ENCODE measurements at places on chromosomes 3 and 15.

- no peak for DNase-seq
Measured at GRCh38 chr3:168168743-168169142, 73.0 kb upstream of the GOLIM4 start.

DNA sequence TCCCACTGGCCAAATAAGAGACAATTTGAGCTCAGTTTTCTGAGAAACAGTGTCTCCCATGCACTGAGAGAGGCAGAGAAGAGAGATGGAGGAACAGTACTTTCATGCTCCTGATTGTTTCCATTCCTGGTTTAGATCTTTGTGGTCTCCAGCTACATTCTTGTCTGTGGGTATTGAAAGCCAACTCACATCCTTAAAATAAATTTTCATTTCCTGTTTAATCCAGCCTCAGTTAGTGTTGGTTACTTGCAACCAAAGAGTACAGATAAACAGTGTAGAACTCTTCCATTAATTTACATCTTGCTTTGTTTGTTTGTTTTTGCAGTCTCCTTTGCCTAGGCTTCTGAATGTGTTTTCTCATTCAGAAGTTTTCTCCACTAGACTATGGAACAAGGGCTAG, 123.7 kb upstream of the CLSTN2 start:
- no peak for DNase-seq

- no peak for DNase-seq
Measured at GRCh38 chr3:52739730-52740129, 31.0 kb downstream of the NEK4 start.

DNA sequence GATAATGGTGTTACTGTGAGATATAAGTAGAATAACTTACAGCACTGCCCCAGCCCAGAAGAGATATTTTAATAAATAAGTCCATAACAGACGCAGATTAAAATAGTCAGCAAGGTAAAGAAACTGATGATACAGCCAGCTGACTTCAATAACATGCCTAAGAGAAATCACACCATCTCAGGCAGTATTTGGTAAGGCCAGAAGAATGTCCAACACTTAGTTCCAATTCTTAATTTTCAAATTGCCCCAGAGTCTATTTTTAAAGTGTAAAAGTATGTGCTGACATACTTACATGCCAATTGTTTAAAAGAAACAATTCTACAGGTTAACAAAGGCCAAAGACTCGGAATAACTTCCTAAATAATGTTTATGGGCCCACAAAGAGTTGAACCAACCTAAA, 1.6 kb downstream of the GNB4 start:
- no peak for DNase-seq

DNA sequence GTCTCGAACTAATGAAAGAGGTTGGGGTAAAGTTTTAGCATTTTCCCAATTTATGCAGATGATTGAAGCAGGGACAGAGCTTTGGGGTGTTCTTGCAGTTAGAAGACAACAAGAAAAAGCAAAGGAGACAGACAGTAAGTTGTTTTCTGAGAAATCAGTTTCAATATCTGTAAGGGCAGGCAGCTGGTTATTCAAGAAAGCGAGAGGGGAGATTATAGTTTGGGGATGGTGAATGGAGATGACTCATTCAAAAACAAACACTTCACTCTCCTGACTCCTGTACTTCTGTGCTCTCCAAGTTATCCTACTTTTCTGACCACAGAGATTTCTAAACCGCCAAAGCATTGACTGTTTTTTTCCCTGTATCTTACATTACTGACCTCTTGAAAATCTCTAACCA, 352.0 kb downstream of the GAP43 start:
- DNase-seq = no peak

DNA sequence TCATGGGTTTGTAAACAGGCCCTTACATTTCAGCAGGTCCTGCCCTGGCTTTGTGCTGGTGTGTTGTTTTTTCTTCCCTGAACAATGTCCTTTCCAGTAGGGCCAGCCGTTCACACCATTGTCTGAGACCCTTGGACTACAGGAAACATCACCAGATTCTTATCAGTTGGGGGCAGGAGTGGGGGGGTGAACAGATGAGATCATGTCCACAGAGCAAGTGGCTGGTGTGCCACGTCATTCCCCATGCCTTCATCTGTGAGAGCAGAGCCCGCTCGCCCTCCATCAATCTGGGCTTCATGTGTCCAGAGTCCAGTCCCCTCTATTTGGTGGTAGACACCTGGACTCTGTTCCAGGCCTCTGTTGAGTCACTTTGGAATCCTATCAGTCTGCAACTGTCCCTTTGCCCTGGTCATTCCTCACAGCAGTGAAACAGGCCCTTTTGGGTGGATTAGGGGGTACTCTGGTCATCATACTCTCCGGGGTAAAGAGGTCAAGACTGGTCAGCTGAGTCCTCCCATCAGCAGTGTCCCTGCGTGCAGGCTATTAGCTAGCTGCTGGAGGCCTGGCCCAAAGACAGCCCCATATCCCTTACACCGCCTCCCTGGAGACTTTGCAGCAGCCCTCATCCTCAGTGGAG, 15.0 kb downstream of the SEMA3G start:
- DNase-seq = no peak

DNA sequence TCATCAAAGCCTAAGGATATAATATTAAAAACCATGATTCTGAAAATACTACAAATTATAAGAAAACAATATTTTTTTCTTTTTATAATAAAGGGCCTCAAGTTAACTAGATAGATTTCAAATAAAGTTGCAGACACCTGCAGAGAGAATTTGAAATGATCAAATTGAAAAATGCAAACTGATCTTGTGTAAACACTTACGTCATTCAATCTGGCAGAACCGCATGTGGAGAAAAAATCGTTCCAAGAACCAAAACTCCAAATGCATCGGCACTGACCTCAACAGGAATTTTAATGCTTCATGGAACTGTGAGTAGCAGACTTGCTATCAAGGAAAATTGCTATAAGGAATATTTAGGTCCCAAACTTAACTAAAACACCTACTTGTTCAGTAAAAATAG, 17.2 kb downstream of the CPA3 start:
- no peak for DNase-seq

DNA sequence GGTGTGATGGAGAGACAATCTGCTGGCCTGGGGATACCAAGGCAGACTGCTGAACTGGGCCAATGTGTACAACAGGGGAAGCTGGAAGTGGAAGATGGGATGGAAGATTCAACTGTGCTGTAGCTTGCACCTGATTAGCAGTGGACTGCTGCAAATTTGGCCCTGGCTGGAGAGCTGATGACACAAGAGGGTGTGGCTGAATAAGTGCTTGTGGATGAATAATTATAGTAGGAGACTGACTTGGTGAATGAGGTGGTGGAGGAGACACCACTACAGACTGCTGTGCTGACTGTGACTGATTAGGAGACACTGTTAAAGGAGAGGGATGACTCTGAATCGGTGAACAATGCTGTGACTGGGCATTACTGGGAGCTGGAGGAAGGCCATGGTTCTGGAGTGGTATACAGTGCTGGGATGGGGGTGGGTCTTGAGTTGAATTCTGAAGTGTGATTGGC, 52.5 kb downstream of the PHC3 start:
- no peak for DNase-seq

DNA sequence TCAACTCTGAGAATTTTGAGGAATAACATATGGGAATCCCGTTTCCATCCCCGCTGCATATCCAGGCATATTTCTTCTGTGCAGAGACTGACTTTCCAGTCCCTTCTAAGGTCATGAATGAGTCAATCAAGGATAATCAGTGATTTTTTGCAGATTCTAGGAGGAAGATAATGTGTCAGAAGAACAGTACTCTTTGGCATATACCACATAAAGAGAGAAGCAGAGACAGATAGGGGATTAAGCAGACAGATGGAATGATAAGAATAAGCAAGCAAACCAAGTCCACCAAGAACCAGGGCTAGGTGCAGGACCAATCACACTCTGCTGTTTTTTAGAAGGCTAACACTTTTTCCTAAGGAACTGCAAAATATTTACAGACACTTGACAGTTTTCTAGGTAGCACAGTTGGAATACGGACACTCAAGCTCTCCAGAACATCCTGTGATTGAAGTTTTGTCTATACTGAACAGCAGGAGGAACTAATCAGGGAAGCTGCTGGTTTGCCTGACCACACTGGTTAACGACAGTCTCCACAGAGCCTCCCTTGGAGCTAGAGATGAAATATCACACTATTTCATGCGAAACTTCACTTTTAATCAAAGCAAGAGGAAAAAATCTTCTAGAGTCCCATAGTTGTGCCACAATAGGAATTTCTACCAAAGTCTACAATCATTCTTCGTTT, 450.0 kb upstream of the KCNMB2 start:
- DNase-seq = no peak

DNA sequence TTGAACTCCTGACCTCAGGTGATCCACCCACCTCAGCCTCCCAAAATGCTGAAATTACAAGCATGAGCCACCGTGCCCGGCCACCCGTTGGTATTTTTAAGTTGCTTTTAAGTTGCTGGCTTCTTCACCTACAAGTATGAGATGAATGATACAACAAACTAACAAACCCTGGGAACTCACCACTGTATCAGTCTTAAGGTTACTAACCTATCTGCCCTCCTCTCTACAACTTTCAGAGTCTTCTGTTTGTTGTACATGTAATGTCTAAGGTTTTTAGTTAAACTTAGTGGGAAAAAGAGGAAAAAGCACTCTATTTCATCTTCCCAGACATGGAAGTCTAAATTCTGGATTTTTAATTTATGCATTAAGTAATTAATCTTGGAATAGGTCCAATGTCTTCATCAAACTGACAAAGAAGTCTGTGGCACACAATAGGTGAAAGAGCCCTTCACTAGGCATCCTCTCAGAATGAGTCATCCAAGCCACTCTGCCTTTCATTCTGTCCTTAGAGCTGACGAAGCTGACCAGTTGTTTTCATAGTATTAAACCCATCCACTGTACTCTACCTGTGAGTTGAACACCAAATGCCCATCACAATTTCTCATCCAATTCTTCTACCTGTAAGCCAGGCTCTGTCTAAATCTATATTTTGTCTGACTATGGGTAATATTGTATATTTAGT, 936.1 kb downstream of the TUSC7 start:
- no peak for DNase-seq

GRCh38 chr15:82186719-82187406, 75.7 kb downstream of the EFL1 start:
- DNase-seq = no peak

- no peak for DNase-seq
Measured at GRCh38 chr15:49817100-49817499, 196.3 kb downstream of the DTWD1 start.

- no peak for DNase-seq
Measured at GRCh38 chr3:132256989-132257388, 60.2 kb upstream of the ACP3 start.
